AG04450 (cell line): ENCODE measurements at places on chromosomes 5 and 9. TPM values are rescaled to one million over a fixed set of nuclear protein-coding genes. Genes with fewer than 3 reads are reported as not detected.

DNA sequence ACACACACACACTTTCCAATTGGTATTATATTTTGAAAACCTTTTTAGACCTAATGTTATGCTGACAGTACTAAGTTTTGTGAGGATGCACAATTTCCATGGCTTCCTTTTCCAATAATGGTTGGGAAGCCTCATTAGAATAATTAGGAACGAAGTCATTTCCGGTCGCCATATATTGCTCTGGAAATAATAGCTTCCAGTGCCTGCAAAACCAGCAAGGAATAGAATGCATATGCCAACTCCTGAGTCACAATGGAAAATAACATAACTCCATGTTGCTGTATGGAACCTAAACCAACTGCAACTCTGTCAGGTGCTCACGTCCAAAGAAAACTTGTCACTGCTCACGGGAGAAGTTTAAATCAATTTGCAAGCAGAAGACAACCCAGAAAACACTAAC lies 222.0 kb downstream of the EBF1 start:
- DNase-seq = no peak

DNA sequence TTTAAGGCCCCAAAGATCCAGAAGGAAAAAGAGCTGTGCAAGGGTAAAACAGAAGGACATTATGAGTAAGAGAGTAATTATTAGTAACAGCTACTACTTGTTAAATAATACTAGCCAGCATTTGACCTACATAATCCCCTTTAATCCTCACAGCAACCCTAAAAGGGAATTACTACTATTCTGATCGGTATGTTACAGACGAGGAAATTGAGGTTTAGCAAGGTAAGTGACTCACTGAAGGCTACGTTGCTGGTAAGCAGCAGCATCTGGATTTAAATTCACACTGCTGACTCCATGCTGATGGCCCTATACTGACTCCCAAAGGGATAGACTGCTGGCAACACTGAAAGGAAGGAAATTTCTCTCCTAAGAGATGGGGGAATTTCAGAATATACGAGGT lies 3.7 kb upstream of the FSD1L start:
- no peak for DNase-seq

DNA sequence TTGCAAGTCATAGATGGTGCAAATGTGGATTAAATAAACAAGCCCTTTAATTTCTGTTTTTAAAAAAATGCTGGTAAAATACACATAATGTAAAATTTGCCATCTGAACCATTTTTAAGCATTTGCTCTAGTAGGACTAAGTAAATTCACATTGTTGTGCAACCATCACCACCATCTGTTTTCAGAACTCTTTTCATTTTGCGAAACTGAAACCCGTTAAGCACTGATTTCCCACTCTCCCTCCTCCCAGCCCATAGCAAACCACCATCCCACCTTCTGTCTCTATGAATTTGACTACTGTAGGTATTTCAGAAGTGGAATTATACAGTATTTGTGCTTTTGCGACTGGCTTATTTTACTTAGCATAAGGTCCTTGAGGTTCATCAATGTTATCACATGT lies 103.3 kb upstream of the CNTLN start:
- no peak for DNase-seq

DNA sequence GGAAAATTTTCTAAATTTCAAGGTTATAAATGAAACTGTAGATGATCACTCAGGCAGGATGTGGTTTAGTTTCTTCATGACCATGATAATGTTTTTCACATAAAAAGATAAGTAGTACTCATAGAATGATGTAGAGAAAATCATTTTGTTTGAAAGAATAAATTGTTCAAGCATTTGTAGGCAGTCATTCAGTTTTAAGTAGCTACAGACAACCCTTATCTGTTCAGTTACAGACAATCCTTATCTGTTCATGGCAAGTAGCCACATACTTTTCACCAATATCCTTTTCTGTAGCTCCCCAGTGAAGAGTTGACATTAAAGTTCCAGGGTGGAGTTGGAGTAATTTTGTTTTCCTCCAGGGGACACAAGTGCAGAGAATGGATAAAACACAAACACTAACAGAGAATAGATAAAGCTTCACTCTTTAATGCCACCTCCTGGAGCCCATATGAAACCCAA lies 278.1 kb upstream of the TNC start:
- DNase-seq = no peak

GRCh38 chr5:122494109-122494508 lies 182.1 kb downstream of the SNCAIP start:
- no peak for DNase-seq

- peak; percentile 62 for DNase-seq
Measured at GRCh38 chr5:123752552-123753179, 240.7 kb downstream of the CSNK1G3 start.

GRCh38 chr5:178404987-178405386 lies 172.4 kb upstream of the PHYKPL start:
- no peak for DNase-seq

DNA sequence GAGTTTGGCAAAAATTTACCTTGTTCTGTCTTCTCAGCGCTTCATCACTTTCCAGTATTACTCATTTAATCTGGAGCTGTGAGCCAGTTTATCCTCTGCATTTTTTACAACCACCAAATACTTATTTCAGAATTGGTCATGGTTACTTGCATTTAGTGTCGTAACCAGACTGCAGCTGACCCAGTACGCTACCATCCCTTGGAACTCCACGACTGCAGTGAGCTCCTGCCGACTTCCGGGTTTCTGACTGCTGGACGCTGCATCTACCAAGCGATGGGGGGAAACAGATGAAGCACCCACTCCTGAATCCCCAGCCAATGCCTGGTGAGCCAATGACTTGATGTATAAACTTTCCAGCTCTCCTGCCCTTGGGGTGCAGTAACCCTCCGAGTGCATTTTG lies 174.4 kb upstream of the PRLR start:
- no peak for DNase-seq

DNA sequence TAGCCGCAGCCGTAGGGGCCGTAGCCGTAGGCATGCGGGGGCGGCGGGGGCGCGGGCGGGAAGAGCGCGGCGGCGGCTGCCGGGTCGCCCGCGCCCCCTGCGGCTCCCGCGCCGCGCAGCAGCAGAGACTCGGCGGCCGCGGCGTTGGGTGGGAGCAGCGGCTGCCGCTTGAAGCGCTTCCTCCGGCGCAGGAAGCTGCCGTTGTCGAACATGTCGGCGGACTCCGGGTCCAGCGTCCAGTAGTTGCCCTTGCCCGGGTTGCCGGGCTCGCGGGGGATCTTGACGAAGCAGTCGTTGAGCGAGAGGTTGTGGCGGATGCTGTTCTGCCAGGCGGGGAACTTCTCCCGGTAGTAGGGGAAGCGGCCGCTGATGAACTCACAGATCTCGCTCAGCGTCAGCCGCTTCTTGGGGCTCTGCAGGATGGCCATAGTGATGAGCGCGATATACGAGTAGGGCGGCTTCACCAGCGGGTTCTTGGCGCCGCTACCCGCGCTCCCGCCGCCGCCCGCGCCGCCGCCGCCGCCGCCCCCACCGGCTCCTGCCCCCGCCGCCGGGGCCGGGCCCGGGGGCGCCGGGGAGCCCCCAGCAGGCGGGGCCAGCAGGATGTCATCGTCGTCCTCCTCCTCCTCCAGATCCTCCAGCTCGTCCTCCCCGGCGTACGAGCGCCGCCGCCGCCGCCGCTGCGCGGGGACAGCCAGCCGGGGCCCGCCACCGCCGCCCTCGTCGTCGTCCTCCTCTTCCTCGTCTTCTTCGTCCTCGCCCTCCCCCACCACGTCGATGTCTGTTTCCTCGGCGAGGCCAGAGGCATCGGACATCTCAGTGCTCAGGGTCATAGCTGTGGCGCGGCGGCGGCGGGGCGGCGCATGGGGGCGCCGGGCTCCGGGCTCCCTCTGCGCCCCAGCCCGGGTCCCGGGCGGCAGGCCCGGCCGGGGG lies 781 bp downstream of the FOXD1 start:
- no peak for DNase-seq

DNA sequence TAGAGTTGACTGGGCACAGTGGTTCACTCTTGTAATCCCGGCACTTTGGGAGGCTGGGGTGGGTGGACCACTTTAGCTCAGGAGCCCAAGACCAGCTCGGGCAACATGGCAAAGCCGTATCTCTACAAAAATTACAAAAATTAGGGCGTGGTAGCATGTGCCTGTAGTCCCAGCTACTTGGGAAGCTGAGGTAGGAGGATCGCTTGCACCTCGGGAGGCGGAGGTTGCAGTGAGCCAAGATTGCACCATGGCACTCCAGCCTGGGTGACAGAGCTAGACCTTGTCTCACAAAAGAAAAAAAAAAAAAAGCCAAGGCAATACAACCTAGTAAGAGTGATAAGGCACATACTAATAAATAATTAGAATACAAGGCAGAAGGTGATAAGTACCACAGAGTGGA lies 15.8 kb downstream of the NLN start:
- no peak for DNase-seq

DNA sequence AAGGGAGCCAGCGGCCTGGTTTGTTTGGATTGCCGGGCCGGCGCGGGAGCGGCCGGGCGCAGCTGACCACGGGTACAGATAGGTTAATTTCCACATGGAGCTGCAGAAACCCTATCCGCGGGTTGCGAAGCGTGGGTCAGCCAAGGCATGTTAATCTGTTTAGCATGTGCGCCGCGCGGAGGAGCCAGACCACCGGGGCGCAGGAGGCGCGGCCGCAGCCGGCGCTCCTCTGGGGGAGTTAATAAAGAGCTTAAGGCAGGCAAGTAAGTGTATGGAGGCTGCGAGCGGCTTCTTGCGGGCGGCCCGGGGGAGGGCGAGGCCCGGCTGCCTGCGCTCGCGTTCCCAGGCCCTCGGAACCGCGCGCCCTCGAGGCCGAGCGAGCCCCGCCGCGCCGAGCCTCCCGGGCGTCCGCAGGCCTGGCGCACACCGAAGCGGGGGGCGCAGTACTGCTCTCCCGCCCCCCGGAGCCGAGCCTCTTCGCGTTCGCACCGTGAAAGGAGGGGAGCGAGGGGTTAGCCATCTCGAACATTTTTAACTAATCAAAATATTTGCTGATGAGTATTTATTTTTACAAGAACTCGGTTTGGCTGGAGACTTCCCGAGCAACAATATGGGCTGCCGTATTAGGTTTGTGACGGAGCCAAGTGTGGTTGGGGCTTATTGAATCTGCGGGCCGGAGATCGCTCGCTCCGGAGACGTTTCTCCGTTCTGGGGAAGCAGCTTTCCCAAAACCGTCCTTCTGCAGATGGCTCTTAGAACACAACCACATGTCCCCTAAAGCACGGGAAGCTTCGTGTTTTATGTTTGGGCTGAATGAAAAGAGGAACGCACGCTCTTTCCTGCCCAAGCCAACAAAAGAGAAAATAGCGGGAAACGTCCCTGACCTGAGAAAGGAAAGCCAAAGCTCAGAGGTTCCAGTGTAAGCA lies 28.8 kb downstream of the FOXD1 start:
- DNase-seq = peak; percentile 69

ENG gene
- 17.2 and 34.2 TPM in 2 replicates for polyA plus RNA-seq

TTC33 gene
- polyA plus RNA-seq = 9.2 and 12.4 TPM in 2 replicates
